ENCODE measurements at places on chromosomes 2 and 18. TPM values are rescaled to one million over a fixed set of nuclear protein-coding genes. Genes with fewer than 3 reads are reported as not detected.

DNA sequence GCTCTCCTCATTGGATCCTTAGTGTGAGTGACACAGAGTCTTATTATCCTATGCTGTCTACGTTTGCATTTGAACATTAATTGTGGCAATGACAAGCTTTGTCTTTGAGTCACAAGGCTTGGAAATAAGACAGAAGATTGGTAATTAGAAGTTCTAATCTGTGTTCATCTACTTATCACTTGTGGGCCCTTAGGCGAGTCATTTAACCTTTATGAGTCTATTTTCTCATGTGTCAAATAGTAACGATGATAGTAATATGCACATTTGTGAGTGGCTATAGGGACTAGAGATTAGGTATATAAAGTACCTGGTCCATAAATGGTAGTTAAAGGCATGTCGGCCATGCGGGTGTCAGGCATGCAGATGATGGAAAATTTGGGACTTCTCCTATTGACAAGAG is 105.6 kb upstream of the NABP1 start:
- peaks cover 36% of the 10 kb centered on the region for H3K27me3 ChIP-seq
- no peak for DNase-seq
- H3K4me1 ChIP-seq = peaks cover 24% of the 10 kb centered on the region
- no peaks in the 10 kb centered on the region for H3K36me3 ChIP-seq

DNA sequence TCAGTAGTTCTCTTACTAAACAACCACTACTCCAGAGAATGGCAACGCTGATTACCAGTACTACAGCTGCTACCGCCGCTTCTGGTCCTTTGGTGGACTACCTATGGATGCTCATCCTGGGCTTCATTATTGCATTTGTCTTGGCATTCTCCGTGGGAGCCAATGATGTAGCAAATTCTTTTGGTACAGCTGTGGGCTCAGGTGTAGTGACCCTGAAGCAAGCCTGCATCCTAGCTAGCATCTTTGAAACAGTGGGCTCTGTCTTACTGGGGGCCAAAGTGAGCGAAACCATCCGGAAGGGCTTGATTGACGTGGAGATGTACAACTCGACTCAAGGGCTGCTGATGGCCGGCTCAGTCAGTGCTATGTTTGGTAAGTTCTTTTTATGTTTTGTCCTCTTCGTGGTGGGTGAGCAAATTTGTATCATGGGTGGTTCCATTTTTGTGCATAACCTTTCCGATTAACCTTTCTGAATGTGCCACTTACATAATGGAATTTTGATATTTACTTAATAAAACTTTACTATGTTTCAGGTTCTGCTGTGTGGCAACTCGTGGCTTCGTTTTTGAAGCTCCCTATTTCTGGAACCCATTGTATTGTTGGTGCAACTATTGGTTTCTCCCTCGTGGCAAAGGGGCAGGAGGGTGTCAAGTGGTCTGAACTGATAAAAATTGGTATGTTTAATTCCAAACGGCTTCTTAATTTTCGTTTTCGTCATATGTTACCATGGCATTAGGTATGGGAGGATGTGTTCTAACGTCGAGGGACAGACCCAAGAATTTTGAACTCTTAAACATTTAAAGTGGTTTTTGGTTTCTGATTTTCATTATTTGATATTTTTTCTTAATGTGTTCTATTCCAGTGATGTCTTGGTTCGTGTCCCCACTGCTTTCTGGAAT is 1.3 kb downstream of the SLC20A1 start:
- peaks cover 68% of the 10 kb centered on the region for H3K4me1 ChIP-seq
- H3K36me3 ChIP-seq = peaks cover 60% of the 10 kb centered on the region
- H3K27ac ChIP-seq = peak overlapping the region; percentile 75
- H3K27me3 ChIP-seq = no peaks in the 10 kb centered on the region
- peak overlapping the region; percentile 97 for H3K4me3 ChIP-seq
- DNase-seq = no peak

VIL1 gene
- not detected for total RNA-seq

GRCh38 chr18:63828120-63828519 is 52.9 kb downstream of the SERPINB7 start:
- H3K27ac ChIP-seq = no peak overlapping the region
- peaks cover 12% of the 10 kb centered on the region for H3K4me1 ChIP-seq
- H3K36me3 ChIP-seq = no peaks in the 10 kb centered on the region
- peaks cover 18% of the 10 kb centered on the region for H3K27me3 ChIP-seq

DNA sequence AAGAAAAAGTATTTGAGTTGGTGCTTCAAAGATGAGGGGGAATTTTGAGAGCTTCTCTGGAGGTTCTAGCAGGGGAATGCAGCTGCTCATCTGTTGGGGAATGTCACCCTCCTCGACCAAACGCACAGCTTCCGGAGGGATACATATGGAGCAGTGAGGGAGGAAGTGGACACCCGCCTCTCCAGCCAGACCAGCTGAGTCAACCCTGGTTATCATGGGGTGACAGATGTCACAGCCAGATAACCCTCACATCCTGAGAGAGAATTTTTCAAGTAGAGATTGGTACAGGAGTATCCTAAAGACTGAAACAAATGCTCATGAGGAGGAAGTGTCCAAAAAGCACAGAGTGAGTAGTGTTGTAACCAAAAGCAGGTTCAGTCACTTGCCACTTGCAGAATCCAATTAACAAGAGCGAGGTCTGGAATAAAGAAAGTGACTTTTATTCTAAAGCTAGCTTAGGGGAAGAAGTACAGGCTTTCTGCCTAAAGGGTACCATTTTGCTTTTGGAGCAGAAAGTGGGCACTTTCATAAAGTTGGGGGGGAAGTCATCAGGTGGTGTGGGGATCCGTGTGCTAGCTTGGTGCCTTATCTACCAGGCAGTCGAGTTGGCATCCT is 395.2 kb downstream of the RAD51AP2 start:
- H3K4me1 ChIP-seq = no peaks in the 10 kb centered on the region
- H3K27ac ChIP-seq = no peak overlapping the region
- H3K36me3 ChIP-seq = no peaks in the 10 kb centered on the region

GPBAR1 gene
- total RNA-seq = 0.71 TPM

- no peak overlapping the region for H3K27ac ChIP-seq
- no peaks in the 10 kb centered on the region for H3K36me3 ChIP-seq
- H3K27me3 ChIP-seq = no peaks in the 10 kb centered on the region
- H3K4me1 ChIP-seq = no peaks in the 10 kb centered on the region
Measured at GRCh38 chr18:70337139-70337972, 48.5 kb downstream of the SOCS6 start.

Measured in activated naive CD8-positive, alpha-beta T cell treated with anti-CD3 and anti-CD28 coated beads, Interleukin-2, amount 10 ng/mL, durations not matched to agents 7 days and 5 days (primary cell).